Large intestine (tissue), 12 donors: ENCODE measurements at places on chromosomes 16 and 17. TPM values are rescaled to one million over a fixed set of nuclear protein-coding genes. Genes with fewer than 3 reads are reported as not detected.

The KCNJ18 gene
- not detected for polyA plus RNA-seq

The KCNG4 gene
- not detected for polyA plus RNA-seq

The CFDP1 gene
- 121 TPM for polyA plus RNA-seq

The DYNC1LI2 gene
- polyA plus RNA-seq = 107 TPM

The BMERB1 gene
- 11.1 TPM for polyA plus RNA-seq

The IL34 gene
- polyA plus RNA-seq = 16.9 TPM

The PPL gene
- polyA plus RNA-seq = 32.2 TPM

The MFAP4 gene
- 116 TPM for polyA plus RNA-seq

The RCVRN gene
- 0.63 TPM for polyA plus RNA-seq

The EDC4 gene
- polyA plus RNA-seq = 59.7 TPM

The SAMD14 gene
- 5.7 TPM for polyA plus RNA-seq

The RPRML gene
- polyA plus RNA-seq = 0.46 TPM

The CCL17 gene
- polyA plus RNA-seq = 0.30 TPM

The COPZ2 gene
- polyA plus RNA-seq = 13.2 TPM

The HOXB8 gene
- polyA plus RNA-seq = 1.8 TPM

The MYO18A gene
- 46.2 TPM for polyA plus RNA-seq

The KRTAP4-6 gene
- polyA plus RNA-seq = not detected

The RAPGEFL1 gene
- polyA plus RNA-seq = 15.0 TPM

The TBC1D26 gene
- polyA plus RNA-seq = 0.28 TPM

The KCNH4 gene
- polyA plus RNA-seq = 0.36 TPM

The MT2A gene
- 115 TPM for polyA plus RNA-seq

The EPOP gene
- polyA plus RNA-seq = 0.57 TPM

The KIFC3 gene
- 82.3 TPM for polyA plus RNA-seq

The MT1H gene
- 391 TPM for polyA plus RNA-seq

The SLFN11 gene
- polyA plus RNA-seq = 4.1 TPM

The RBFOX1 gene
- polyA plus RNA-seq = 1.3 TPM

The KRT15 gene
- 0.79 TPM for polyA plus RNA-seq

The TBC1D3E gene
- 12.3 TPM for polyA plus RNA-seq

The PSMB10 gene
- polyA plus RNA-seq = 99.2 TPM

The CALB2 gene
- 1.5 TPM for polyA plus RNA-seq

The ACE gene
- 244 TPM for polyA plus RNA-seq

The IFI35 gene
- polyA plus RNA-seq = 45.7 TPM

The PTGES3L gene
- polyA plus RNA-seq = 3.4 TPM

The CCDC92B gene
- polyA plus RNA-seq = 1.5 TPM

The GAS2L2 gene
- 0.13 TPM for polyA plus RNA-seq

The NTN3 gene
- polyA plus RNA-seq = 0.75 TPM

The ZNF778 gene
- 4.3 TPM for polyA plus RNA-seq

The SERPINF2 gene
- polyA plus RNA-seq = 14.3 TPM

The ABCA9 gene
- polyA plus RNA-seq = 2.1 TPM

The C16orf86 gene
- polyA plus RNA-seq = 1.4 TPM

The RAB40B gene
- polyA plus RNA-seq = 18.0 TPM

The FSCN2 gene
- 1.5 TPM for polyA plus RNA-seq

The CACNG4 gene
- polyA plus RNA-seq = 5.1 TPM

The ITGAL gene
- polyA plus RNA-seq = 3.8 TPM

The ZSCAN10 gene
- polyA plus RNA-seq = 0.66 TPM

The P2RX5 gene
- polyA plus RNA-seq = 2.2 TPM

The NPIPA5 gene
- 19.6 TPM for polyA plus RNA-seq

The CA7 gene
- polyA plus RNA-seq = 12.1 TPM

The EPN3 gene
- 3.3 TPM for polyA plus RNA-seq

The SPN gene
- polyA plus RNA-seq = 6.8 TPM

The BAIAP2 gene
- polyA plus RNA-seq = 13.6 TPM
